ENCODE measurements at places on chromosomes 11 and 22.

DNA sequence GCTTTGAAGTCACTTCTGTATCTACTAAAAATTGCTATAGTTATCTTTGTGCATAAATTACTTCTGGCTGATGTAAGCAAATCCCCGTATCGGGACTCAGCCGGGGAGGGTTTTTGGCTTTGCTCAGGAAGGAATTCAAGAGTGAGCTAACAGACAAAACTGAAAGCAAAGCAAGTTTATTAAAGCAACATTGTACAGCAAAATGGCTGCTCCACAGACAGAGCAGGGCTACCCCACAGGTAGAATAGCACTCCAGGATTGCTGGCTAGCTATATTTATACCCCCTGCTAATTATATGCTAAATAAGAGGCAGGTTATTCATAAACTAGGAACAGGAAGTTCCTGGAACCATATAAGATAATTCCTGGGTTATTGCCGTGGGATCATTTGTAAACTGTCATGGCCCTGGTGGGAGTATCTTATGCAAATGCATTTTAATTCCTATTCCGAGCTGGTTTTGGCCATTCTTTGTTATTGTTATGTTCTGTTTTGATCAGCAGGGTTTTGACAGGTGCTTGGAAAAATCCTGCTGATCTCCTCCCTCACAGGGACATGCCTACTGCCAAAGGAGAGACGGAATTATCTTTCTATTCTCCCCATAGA, 15.2 kb downstream of the MIF start:
- no peak for DNase-seq

- no peak for DNase-seq
These were observed 16.1 kb upstream of the PCF11 start for GRCh38 chr11:83140691-83141455.

GRCh38 chr11:96143041-96143521, 199.9 kb downstream of the MAML2 start:
- DNase-seq: no peak

DNA sequence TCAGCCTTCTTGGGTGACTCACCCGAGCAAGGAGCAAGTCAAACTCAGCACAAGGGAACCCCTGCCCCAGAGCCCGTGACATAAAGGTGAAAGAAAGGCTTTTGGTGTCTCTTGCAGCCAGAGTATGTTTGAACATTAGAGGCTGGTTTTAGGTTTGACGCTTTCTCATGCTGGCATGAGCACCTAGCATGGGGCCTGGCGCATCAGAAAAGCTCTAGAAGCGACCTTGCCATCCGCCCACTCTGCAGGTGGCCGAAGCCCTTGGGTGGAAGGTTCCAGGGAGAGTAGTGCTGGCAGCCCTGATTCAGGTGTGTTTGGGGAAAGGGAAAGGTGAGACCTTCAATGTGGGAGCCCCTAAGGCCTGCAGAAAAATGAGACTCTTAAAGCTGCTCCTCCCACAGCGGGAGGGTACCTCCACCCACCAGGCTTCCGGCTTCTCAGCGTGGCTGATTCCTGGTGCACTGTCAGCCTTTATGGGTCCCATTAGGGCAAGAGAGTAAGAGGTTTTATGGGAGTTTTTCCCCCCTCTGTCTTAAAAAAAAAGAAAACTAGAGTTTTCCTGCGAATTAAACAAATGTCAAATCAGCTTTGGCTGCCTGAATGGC, 88.4 kb downstream of the GRIK4 start:
- no peak for DNase-seq

- DNase-seq: no peak
These were observed 73.6 kb upstream of the MYO18B start for GRCh38 chr22:25668437-25668836.

- no peak for DNase-seq
These were observed 791.1 kb downstream of the NTM start for GRCh38 chr11:132161403-132162078.

DNA sequence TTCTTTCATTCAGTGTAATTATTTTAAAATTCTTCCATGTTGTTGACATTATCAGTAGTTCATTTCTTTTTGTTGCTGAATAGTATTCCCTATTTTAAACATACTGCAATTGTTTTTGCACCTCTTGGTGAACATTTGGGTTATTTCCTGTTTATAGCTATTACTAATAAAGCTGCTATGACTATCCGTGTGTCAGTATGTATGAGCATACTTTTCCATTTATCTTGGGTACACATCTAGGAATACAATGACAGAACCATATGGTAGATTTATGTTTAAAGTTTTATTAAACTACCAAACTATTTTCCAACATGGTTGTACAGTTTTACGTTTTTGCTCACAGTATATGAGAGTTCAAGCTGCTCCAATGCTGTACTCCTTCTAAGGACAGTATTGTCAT, 22.0 kb upstream of the FIBIN start:
- DNase-seq: no peak

DNA sequence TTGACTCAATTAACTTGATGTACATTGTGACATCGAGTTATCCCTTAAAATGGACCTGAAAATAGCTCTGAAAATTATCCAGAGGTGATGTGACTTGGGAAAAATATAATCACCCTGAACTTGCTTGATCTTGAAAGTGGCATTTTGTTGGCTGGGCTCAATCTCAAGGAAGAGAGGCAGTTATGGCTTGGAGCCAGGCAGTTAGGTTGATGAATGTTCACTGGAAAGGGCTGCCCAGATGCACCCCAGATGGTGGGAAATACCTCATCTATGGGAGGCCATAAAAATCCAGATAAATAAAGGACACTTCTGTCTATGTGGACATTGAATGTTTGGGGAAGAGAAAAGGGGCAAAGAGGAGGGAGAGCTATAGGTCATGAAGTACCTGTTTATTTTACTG, 55.7 kb upstream of the OR5AN1 start:
- DNase-seq: no peak

GRCh38 chr11:6321961-6322362, 1.7 kb upstream of the CAVIN3 start:
- no peak for DNase-seq

DNA sequence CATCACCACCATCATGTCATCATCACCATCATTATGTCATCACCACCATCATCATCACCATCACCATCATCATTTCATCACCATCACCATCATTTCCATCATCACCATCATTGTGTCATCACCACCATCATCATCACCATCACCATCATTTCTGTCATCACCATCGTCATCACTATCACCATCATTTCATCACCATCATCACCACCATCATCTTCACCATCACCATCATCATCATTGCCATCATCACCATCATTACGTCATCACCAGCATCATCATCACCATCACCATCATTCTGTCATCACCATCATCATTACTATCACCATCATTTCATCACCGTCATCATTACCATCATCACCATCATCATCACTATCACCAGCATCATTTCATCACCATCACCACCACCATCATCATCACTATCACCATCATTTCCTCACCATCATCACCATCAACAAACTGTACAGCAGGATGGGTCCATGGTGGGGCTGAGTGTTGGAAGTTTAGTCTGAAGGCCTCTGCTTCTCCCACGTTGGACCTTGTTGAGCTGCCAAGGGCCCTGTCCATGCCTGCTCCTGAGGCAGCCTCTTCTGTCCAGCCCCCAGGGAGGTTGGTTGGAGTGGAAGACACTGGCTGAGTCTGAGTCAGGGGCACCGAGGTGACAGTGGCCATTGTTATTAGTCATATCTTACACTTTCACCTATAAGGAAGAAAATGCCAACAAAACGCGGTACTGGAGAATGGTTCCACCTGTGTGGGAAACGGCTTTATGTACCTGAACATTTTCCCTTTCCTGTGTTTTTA, 247.1 kb downstream of the TBC1D22A start:
- no peak for DNase-seq

- no peak for DNase-seq
These were observed 1350.5 kb downstream of the BRD1 start for GRCh38 chr22:48477031-48477721.

GRCh38 chr22:31742115-31742514, 7.8 kb downstream of the PRR14L start:
- DNase-seq: no peak

DNA sequence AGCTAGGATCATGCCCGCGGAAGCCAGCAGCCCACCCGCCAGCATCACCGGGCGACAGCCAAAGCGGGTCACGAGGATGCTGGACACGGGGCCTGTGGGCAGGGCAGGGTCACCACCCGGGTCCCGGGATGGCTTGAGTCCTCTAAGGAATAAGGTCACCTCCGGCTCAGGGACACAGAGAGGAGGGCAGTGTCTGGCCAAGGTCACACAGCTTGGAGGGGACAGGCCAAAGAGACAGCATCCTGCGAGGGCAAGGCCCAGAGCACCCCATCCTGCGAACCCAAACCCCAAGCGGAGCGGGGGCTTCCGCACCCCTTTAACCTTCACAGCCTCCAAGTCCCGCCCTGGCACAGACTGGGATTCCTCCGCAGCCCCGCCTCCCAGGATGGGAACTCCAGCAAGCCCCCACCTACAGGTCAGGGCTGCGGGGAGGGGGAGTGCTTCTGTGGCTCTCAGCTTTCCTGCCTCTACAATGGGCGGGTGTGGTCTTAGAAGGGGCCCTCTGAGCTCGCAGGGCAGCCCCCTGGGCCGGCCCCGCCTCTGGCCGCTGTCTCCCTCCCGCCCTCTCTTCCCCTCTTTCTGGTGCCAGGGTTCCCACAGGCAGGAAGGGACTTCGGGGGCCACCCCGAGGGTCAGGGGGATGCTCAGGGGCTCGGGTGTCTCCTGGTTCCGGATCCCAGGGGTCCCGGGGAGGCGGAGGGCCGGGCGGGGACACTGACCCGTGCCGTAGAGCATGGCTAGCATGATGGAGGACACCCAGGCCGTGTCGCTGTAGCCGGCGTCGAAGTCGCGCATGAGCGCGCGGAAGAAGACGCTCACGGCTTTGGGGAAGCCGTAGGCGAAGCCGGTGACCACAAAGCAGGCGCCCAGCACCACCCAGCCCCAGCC, 1.8 kb downstream of the SLC16A8 start:
- DNase-seq: no peak

GRCh38 chr11:30879322-30880005, 293.3 kb upstream of the MPPED2 start:
- DNase-seq: peak; percentile 16

- DNase-seq: no peak
These were observed 263.3 kb downstream of the LARGE1 start for GRCh38 chr22:33656808-33657628.

GRCh38 chr11:776561-777287, 563 bp downstream of the GATD1 start:
- no peak for DNase-seq

DNA sequence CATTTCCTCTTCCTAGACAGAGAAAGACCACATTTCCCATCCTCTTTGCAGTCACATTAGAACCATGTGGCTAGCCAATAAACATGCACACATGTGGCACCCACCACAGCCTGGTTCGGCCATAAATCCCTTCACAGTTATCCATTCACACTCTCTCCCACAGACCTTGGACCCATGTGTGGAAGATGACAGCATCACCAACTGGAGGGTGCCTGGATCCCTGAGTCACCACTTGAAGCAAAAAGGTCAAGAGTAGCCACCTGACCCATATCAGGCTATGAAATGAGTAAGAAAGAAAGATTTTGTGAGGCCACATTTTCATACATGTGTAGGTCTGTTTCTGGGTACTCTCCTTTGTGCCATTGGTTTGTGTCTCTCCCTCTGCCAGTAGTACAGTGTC, 9.0 kb upstream of the TMEM121B start:
- DNase-seq: no peak

- DNase-seq: peak; percentile 24
These were observed 500 bp upstream of the ADSL start for GRCh38 chr22:40345815-40346184.

DNA sequence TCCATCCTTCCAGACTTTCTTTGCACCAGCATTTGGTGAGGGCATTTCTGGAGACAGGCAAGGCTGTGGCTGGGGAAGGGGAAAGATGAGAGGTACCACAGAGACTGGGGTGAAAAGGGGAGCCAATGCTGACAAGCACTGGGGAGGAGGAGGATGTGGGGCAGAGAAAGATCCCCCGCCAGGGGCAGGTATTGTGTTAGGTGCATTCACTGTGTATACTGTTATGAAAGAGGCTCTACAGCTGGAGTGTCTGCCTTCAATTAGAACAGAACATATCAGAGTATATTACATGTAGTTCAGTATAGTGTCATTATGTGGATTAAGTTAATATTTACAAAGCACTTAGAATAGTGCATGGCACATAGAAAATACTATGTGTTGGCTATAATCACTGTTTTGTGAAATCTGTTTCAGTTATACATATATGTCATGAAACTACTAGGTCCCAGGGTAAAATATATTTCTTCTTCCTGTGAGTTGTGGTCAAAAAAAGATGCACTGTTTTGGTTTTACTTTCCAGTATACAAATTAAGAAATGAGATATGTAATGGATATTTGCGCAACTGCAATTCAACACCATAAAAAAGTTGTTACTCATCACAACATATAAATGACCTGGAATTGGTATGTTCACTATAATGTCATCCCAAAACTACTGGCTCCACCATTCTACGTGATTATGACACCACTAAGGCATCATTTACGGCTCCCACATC, 8.4 kb downstream of the MSANTD2 start:
- DNase-seq: no peak

- no peak for DNase-seq
These were observed 18.7 kb downstream of the PVALB start for GRCh38 chr22:36797911-36798673.

DNA sequence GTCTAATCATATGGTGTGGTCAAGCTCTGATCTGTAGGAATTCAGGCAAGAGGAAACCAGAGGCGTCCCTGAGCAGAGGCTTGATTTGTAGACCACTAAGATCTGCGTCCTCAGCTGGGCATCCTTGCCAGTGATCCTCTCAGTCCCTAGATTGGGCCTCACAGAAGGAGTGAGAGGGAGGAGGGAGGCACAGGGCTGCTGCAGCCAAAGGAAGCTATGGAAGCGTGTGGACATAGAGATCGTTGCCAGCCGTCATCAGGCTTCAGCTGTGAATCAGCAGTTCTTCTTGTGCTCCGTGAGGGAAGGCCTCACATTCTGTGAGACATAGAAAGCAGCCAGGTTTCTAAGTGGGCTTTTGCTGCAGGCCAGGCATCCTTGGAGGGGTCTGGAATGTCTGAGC, 254.6 kb upstream of the KIRREL3 start:
- DNase-seq: no peak

- DNase-seq: no peak
These were observed 67.0 kb downstream of the ETS1 start for GRCh38 chr11:128520206-128520887.
